ENCODE measurements at places on chromosomes 12 and 14. TPM values are rescaled to one million over a fixed set of nuclear protein-coding genes. Genes with fewer than 3 reads are reported as not detected.

Gene ACOT4
- polyA plus RNA-seq: 6.1 TPM

Gene L3HYPDH
- polyA plus RNA-seq: 27.7 TPM

Gene TROAP
- polyA plus RNA-seq: 0.22 TPM

Gene KHNYN
- polyA plus RNA-seq: 29.2 TPM

Gene GDF3
- 0.24 TPM for polyA plus RNA-seq

Gene GPRC5D
- 0.15 TPM for polyA plus RNA-seq

Gene RNF212B
- 0.14 TPM for polyA plus RNA-seq

Gene INSM2
- not detected for polyA plus RNA-seq
